Adrenal gland (tissue), 19 donors: ENCODE measurements at places on chromosomes 16 and 17. TPM values are rescaled to one million over a fixed set of nuclear protein-coding genes. Genes with fewer than 3 reads are reported as not detected.

- no peak overlapping the region for H3K27ac ChIP-seq
- DNase-seq = no peak
- no peaks in the 10 kb centered on the region for H3K36me3 ChIP-seq
- H3K27me3 ChIP-seq = peaks cover 6% of the 10 kb centered on the region
These were observed 61.8 kb downstream of the DNAH3 start for GRCh38 chr16:21088646-21089538.

DNA sequence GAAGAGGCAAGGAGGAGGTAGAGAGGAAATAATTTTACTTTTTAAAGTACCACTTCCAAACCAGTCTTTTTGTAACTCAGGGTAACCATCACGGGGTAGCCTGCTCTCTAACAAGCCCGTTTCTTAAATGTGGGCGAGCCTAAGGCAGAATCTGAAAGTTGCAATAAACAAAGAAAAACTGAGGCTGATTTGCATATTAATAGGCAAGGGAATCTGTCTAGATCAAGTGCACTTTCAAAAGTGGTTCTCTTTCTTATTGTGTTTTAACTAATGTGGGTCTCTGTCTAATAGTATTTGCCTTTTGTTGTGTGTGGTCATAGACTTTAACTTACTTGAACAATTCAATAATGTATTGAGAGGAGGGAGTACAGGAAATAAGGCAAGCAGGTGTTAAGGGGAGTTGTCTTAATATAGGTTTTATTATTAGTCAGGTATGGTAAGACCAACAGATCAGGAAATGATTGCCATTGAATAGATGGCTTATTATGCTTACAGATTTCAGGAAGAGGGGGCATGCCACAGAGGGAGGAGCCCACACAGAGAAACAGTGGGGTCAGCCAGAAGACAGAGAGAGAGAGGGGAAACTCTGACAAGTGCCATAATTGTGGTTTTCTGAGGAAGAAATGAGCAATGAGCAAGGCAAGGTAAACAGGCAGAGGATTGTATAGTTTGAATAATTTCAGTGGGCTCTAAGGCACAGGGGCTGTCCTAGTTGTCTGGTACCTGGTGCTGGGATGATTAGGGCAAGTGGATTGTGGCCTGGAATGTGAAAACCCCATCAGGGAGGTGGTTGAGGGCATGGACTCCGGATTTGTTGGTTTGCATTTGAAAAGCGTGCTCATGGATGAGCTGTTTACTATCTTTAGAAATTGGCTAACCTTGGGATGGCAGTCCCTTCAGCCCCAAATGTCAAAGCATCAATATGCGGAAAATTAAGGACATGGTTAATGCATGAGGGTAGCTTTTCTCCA, 237.2 kb downstream of the TOX3 start:
- no peak overlapping the region for H3K4me3 ChIP-seq
- no peaks in the 10 kb centered on the region for H3K27me3 ChIP-seq
- no peak overlapping the region for H3K27ac ChIP-seq
- no peak for DNase-seq

DNA sequence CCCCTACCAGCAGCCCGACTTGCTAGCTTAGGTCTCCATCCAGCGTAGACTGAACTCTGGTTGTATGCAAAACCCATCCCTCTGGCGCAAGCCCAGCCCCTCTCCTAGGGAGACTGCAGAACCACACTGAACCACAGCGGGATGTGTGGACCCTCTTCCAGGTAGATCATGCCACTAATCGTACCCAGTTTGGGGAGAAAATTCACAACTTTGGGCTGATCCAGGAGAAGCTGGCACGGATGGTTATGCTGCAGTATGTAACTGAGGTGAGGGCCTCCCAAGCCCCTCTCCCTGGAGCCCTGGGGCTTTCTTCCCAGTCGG, 3.2 kb downstream of the ACADVL start:
- H3K27me3 ChIP-seq = no peaks in the 10 kb centered on the region
- H3K4me3 ChIP-seq = no peak overlapping the region

DNA sequence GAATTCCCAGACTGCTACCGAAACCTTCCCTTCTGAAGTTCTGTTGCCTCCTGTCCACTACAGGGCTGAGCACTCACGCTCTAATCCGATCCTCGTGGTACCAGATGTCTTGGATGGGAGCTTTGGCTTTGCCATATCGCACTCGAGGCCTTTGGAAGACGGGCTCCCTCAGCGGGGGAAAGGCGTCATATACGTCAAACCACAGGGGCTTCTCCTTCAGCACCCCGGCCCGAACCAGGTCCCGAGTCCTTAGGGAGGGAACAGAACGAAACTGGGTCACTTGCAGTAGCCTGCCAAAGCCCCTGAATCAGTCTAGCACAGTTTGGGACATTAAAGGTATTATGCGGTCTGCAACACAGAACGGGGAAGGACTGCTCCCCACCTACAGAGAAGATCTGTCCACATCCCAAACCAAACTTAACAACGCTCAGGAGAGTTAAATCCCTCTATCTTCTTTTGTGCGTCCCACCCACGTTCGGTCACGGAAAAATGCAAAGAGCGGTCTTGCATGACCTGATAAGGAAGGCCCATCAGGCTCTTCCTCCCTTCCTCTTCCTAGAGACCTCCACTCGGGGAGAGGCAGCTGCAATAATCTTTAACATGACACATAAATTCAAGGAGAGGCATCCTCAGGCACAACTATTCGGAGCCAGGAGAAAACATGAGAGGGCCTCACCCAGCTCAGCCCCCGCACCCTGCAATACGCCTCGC, 526 bp downstream of the MRPS23 start:
- no peak overlapping the region for H3K27ac ChIP-seq
- no peak for DNase-seq
- H3K36me3 ChIP-seq = peaks cover 10% of the 10 kb centered on the region
- no peaks in the 10 kb centered on the region for H3K27me3 ChIP-seq
- H3K4me3 ChIP-seq = peak overlapping the region; percentile 95

DNA sequence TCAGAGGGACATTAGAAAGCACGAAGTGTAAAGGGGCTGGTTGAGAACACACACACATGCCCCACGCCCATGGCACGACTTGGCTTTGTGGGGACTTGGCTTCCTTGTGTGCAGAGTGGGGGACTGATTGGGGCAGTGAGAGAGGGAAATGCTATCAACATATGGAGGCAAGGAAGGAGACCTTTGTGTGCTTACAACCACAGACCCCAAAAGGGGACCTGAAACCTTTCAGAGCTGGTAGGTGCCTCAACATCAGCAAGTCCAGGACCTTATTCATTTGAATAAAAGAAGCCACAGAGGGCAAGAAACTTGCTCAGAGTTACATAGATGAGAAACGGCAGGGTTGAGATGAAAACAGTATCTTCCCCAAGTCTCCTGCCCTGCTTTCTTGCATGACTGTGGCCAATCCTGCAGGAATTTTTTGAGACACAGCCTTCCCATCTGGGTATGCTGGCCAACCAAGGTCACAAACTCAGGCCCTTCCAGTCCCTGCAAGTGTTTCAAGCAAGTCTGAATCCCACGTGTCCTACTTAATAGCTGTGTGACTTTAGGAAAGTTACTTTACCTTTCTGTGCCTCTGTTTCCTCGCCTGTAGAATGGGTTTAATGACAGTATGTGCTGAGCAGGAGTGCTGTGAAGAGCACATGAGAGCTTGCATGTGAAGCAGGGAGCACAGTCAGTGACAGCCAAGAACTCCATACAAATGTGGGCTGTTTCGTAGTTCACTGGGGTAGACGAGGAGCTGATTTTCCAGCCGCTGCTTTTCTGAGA, 26.2 kb downstream of the C16orf78 start:
- H3K36me3 ChIP-seq = no peaks in the 10 kb centered on the region
- no peaks in the 10 kb centered on the region for H3K27me3 ChIP-seq
- H3K27ac ChIP-seq = no peak overlapping the region
- no peak overlapping the region for H3K4me3 ChIP-seq

- no peaks in the 10 kb centered on the region for H3K4me1 ChIP-seq
- no peak overlapping the region for H3K27ac ChIP-seq
These were observed 24.4 kb downstream of the CACNG5 start for GRCh38 chr17:66859353-66859752.

- H3K36me3 ChIP-seq = no peaks in the 10 kb centered on the region
- H3K27ac ChIP-seq = no peak overlapping the region
- H3K27me3 ChIP-seq = no peaks in the 10 kb centered on the region
- no peak for DNase-seq
- no peak overlapping the region for H3K4me3 ChIP-seq
- no peaks in the 10 kb centered on the region for H3K4me1 ChIP-seq
These were observed 500.8 kb downstream of the NPIPA7 start for GRCh38 chr16:16879567-16880251.

DNA sequence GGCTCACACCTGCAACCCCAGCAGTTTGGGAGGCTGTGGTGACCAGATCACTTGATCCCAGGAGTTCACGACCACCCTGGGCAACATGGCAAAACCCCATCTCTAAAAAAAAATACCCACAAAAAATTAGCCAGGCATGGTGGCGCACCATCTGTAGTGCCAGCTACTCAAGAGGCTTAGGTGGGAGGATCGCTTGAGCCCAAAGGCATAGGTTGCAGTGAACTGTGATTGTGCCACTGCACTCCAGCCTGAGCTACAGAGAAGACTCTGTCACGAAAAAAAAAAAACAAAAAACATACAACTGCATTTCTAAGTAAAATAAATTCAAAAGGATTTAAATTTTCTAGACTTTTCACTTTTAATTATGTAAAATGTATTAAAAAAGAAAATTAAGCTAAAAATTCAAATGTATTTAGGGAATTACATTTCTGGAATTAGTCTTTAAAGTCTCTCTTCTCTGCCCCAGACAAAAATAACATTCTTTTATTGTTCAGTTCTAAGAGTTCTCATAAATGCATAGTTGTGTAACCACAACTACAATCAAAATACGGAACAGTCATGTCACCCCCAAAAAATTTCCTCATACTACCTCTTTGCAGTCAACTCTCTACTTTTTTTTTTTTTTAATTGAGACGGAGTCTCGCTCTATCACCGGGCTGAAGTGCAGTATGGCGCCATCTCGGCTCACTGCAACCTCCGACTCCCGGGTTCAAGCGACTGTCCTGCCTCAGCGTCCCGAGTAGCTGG, 14.1 kb downstream of the FAM222B start:
- H3K4me1 ChIP-seq = no peaks in the 10 kb centered on the region
- no peak for DNase-seq
- H3K4me3 ChIP-seq = no peak overlapping the region
- H3K27me3 ChIP-seq = no peaks in the 10 kb centered on the region

DNA sequence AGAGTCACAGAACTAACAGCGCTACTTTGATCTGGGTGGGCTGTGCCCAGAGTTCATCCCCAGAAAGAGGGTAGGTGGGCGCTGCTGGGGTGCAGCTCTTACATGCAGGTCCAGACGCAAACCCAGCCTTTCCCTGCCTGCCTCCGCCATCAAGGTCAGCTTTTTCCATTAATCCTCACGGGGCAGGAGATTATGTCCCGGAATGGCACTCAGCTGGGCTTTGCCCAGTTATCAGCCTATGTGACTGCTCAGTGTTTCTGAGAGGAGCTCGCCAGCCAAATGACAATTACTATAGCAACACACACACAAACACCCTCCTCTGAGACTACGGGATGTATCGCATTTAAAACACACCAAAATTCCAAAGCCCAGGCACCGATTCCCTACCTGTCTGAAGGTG, 20.1 kb downstream of the GLYR1 start:
- H3K27ac ChIP-seq = no peak overlapping the region
- no peaks in the 10 kb centered on the region for H3K27me3 ChIP-seq
- DNase-seq = peak; percentile 83
- H3K4me1 ChIP-seq = peaks cover 12% of the 10 kb centered on the region

Gene KRTAP2-1
- total RNA-seq = not detected

DNA sequence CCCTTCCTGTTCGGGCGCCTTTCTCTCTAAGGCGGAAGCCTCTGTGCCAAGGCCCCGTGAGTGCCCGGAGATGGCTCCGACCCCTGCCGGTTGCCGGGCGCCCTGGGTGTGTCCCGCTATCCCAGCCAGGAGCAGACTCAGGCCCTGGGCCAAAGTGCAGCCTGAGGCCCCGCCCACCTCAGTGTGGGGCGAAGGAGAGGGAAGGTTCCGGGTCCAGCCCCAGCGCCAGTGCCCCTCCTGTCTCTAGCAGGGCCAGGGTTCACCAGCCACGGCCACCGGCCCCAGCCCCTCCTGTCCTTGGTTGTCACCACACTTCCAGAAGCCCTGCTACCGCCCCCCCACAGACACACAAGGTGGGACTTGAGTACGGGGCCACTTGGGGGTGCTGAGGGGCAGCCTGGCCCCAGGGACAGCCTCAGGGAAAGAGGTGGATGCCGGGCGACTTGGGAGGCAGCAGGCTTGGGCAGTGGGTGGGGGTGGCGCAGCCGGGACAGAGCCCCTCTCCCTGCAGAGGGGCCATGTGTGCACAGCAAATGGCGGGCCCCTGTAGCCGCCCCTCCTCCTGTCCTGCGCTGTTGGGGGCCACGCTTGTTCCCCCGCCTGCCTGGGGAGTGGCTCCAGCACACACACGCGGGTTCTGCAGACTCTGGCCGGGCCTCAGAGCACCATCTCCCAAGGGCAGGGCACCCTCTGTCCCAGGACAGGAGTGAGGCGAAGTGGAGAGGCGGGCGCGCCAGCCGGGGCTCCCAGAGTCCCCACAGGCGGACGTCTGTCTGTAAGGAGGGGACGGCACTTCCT, 6.0 kb downstream of the C1QTNF8 start:
- H3K27me3 ChIP-seq = no peaks in the 10 kb centered on the region
- DNase-seq = peak; percentile 50
- no peaks in the 10 kb centered on the region for H3K4me1 ChIP-seq
- no peak overlapping the region for H3K27ac ChIP-seq
- no peaks in the 10 kb centered on the region for H3K36me3 ChIP-seq
- no peak overlapping the region for H3K4me3 ChIP-seq
